Activated CD4-positive, alpha-beta memory T cell treated with anti-CD3 and anti-CD28 coated beads for 36 hours (primary cell): ENCODE measurements at places on chromosomes 11 and 22. TPM values are rescaled to one million over a fixed set of nuclear protein-coding genes. Genes with fewer than 3 reads are reported as not detected.

GRCh38 chr11:18307461-18308139 lies 14.3 kb downstream of the HPS5 start:
- no peak overlapping the region for H3K27ac ChIP-seq
- H3K4me3 ChIP-seq, result no peak overlapping the region
- no peaks in the 10 kb centered on the region for H3K27me3 ChIP-seq
- no peak for DNase-seq
- peaks cover 47% of the 10 kb centered on the region for H3K36me3 ChIP-seq
- peaks cover 4% of the 10 kb centered on the region for H3K4me1 ChIP-seq

Gene DEFB131B
- total RNA-seq, result not detected

Gene TPBGL
- total RNA-seq, result not detected

GRCh38 chr11:93188726-93189125 lies 9.1 kb downstream of the SLC36A4 start:
- no peaks in the 10 kb centered on the region for H3K27me3 ChIP-seq
- H3K27ac ChIP-seq, result no peak overlapping the region
- peaks cover 15% of the 10 kb centered on the region for H3K36me3 ChIP-seq
- no peak for DNase-seq
- peaks cover under 1% of the 10 kb centered on the region for H3K4me1 ChIP-seq

DNA sequence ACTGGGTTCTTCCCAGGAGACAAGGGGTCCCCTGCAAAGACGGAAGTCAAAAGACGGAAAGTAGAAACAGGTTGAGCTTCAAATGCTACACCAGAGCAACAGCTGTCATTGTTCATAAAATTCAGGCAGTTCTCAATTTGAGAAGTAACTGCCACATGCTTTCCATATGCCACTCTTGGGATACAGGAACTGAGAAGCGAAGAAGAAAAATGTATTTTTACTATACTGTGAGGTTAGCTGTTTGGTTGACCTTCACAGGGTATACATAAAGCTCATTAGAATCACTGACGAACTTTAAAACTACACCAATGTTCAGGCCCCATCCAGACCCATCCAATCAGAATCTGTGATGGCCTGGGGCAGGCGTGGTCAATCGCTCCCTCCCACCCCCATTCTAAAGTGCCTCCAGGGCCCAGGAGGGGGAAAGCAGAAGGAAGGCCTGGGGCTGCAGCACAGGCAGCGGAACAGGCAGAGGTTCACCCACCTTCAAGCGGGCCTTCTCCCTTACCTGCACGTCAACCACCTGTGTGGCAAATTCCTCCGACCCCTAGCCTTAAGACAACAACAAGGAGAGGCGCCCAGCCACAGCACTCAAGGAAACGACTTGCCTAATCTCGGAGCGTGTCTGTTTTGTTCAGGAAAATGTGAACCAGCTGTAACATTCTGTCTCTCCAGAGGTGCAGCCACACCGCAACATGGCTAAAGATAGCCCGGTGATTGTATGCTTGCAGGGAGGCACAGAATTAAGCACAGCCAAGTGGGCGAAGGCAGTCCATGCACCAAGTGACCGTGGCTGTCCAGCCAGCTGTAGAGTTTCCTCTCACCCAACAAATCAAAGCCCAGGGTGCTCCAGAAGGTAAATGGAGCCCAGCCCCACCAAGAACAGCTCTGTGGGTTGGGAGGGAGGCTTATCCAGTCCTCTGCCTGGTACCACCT lies 82.6 kb downstream of the MICAL3 start:
- H3K27ac ChIP-seq, result no peak overlapping the region
- no peak overlapping the region for H3K4me3 ChIP-seq
- DNase-seq, result no peak
- H3K4me1 ChIP-seq, result peaks cover 2% of the 10 kb centered on the region
- no peaks in the 10 kb centered on the region for H3K27me3 ChIP-seq
